ENCODE measurements at places on chromosomes 12 and 14.
A peak's percentile ranks its signal among the peaks of the same experiment; 100 is the strongest.

DNA sequence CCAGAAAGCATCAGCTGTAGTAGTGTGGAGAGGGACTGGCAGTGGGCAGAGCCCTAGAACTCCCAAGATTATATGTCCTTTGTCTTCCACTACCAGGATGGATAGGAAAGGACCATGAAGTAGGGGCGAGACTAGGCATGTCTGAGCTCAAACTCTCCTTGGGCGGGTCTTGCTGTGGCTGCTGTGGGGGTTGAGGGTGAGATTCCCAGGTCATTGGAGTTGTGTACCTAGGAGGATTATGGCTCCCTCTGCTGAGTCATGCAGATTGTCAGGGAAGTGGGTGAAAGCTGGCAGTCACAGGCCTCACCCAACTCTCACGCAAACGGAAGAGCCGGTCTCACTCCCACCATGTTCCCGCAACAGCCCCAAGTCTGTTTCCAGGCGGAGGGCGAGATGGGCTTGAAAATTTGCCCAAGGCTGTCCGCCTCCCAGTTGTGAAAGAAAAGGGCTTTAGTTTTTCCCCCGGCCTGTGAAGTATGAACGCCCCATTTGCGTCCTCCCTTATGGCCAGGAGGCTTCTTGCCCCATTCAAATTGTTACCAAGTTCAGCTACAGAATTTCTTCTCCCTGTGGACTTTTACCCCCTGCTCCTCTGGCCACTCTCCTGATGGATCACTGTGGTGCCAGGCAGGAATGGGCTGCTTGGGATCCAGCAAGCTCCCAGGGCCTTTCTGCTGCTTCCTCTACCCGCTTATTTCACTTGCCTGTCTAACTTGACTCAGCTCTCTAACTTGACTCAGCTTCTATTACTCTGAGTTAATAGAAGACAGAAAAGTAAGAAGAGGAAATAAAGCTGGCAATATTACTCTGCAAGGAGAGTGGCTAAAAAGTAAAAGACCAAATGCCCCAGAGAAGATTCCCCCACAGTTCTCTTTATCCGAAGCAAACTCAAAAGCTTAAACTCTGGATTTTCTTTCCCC, 159.3 kb downstream of the SLC2A13 start:
- no peak for DNase-seq

- no peak for DNase-seq
Measured at GRCh38 chr12:43551971-43552559, at the start of gene ADAMTS20. Gene ADAMTS20 (minus strand): TSS chr12:43552203. CDS start chr12:43551921, 282 bp downstream.

DNA sequence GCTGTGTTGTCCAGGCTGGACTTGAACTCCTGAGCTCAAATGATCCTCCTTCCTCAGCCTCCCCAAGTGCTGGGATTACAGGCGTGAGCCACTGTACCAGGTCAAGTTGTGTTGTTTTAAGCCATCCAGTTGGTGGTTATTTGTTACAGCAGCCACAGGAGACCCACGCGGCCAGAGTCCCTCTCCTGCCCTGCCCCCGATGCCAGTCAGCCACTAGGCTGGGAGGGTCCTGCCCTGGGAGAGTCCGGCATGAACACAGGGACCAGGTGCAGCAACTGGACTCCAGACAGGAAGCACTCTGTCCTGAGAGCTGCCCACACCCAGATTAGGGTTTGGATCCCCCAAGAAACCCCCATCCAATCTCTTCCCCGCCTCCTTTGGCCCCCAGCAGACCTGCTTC, 44.1 kb upstream of the FZD10 start:
- no peak for DNase-seq

GRCh38 chr12:90490355-90490754, 464.6 kb downstream of the CCER1 start:
- no peak for DNase-seq

- no peak for DNase-seq
Measured at GRCh38 chr12:70549340-70550179, 87.7 kb downstream of the PTPRB start.

DNA sequence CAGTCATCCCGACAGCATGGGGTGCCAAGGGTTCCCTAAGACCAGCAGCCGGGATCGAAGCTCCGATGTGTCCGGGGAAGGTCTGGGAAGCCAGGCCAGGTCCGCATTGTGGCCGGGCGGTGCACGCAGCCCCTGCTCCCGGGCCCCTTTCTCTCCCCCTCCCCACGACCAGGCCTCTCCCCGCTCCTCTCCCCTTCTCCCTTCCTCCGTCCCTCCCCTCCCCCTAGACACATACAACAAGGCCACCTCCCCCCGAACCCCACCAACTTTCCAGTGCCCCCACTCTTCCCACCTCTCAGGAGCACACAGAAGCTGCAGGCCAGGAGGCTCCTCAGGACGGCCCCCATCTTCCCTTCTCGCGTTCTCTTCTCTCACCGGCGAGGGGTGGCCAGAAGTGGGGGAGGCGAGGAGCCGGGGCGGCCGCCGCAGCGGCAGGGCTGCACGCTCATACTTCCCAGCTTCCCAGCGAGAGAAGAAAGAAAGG, 413 bp downstream of the LRP6 start:
- no peak for DNase-seq

GRCh38 chr12:49598527-49598926, 6.9 kb downstream of the FAM186B start:
- no peak for DNase-seq

DNA sequence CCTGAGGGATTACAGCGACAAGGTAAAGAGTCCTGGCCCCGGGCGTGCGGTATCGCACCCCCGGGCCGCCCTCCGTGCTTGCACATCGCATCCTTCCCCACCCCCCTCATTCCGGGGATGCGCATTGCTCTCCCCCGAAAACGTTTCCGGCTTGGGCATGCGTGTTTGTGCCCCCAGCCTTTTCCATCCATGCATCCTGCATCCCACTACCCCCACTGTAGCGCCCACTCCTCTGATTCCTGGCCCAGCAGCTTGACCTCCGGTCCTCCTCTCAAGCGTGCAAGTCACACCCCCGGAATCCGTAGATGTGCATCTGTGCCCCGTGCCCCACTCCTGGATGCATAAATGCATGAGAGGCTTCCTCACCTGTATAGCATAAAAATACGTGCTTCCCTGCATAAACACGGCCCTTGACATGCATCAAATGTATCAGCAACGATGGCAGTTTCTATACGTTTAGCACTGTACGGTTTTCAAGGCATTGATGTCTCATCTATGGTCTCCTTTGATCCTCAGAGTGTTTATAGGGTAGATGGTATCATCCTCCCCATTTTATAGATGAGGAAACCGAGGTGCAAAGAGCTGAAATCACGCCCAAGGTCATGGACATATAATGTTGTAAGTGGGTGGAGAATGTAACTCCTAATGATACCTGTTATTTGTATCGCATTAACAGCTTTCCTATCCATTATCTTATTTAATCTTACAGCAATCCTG, 484 bp downstream of the RIC8B start:
- peak; percentile 21 for DNase-seq

GRCh38 chr12:12645485-12645884, 33.8 kb downstream of the CREBL2 start:
- DNase-seq, result peak; percentile 22

GRCh38 chr14:35215110-35215813, 76.9 kb upstream of the PSMA6 start:
- DNase-seq, result no peak

- no peak for DNase-seq
Measured at GRCh38 chr12:109461846-109462756, 15.0 kb downstream of the KCTD10 start.

- DNase-seq, result peak; percentile 53
Measured at GRCh38 chr14:70660967-70661893, 19.5 kb downstream of the TTC9 start.

GRCh38 chr12:124814741-124815613, 48.7 kb downstream of the SCARB1 start:
- no peak for DNase-seq

- no peak for DNase-seq
Measured at GRCh38 chr14:35480119-35480769, 53.7 kb upstream of the INSM2 start.

- no peak for DNase-seq
Measured at GRCh38 chr12:103908877-103909276, 21.3 kb upstream of the HSP90B1 start.

DNA sequence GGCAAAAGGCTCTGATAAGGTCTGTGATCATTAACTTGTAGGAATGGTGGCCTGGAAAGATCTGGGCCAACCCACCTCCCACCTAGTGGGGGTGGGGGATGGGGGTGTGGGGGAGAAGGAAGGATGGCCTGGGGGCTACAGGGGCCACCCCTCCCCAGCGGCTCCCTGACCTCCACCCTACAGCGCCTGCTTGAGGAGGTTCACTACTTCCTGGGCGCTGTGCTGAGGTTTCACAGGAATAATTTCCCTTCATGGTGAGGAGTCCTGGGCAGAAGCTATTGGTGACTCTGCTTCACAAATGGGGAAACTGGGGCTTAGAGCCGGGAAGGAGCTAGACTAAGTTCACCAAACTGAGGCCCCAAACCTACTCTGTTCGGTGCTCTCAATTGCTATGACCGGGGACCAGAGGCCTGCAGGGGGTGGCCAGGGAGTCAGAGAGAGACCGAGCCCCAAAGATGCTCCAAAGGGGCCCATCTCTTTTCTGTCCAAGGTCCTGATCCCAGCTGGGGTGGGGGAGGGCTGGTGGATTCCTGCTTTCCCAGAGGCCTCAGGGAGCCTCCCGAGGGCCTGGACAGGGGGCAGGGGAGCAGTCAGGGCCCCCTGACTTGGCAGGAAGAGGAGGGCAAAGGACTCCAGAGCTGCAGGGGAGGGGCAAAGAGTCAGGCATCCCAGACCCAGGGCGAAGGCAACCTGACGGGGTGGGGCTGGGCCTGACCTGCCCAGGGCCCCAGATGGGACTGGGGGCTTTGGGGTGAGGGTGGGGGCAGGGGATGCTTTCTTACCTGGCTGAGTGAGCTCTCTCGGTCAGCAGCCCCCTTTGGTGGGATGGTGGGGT, 1.7 kb downstream of the HNF1A start:
- no peak for DNase-seq

Measured in activated naive CD4-positive, alpha-beta T cell treated with anti-CD3 and anti-CD28 coated beads, Interleukin-2, amount 50 U/mL, for 16 hours (primary cell).